ENCODE measurements at places on chromosomes 3 and 15.

DNA sequence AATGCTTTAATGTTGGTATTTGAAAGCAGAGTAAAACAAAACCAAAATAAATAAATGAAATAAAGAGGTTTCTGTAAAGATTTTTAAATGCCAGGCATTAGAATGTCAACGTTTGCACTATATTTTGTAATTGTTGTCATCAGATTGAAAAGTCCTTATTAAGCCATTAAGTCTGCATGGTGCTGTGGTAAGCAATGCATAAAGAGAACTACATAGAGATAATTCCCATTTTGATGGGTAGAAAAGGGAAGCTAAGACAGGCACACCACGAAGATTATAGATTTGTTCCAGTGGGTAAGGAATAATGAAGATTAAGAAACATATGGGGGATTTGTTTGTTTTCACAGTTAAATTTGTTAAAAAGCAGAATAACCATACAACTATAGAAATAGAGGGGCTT, 52.5 kb upstream of the PPARG start:
- DNase-seq = no peak

DNA sequence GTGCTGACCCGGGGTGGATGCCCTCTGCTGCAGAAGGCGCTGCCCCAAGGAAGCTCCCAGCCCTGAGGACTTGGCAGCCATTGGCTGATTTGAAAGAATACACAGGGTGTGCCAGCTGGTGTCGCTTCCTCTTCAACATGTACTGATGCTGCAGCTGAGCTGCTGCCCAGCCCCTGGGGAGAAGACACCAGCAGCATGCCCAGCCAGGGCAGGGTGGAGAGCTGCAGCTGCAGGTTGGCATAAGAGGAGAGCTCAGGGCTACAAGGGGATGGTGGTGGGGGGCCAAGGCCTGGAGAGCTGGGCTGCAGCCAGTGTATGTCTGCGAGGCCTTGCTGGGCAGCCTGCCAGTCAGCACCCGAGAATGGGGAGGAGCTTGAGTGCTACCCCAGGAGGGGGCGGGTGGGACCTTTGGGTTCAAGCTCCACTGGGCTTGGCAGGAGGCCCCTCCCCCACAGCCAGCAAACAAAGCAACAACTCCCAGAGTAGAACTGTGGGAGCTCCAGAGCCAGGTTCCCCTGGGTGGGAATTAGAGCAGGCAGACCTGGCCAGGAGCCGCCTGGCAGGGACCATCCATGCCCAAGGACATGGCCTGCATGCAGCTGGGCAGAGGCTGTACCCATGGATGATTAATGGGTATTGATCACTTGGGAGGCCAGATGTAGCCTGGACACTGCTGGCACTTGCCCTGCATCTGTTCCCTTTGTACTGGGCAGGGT, 9.2 kb upstream of the SEMA4B start:
- DNase-seq = peak; percentile 85

- DNase-seq = no peak
Observed at GRCh38 chr15:26449291-26449690, 323.6 kb downstream of the GABRB3 start.

- DNase-seq = no peak
Observed at GRCh38 chr15:78923480-78924360, 21.1 kb downstream of the CTSH start.

GRCh38 chr15:61025781-61026180, 203.3 kb downstream of the RORA start:
- no peak for DNase-seq

DNA sequence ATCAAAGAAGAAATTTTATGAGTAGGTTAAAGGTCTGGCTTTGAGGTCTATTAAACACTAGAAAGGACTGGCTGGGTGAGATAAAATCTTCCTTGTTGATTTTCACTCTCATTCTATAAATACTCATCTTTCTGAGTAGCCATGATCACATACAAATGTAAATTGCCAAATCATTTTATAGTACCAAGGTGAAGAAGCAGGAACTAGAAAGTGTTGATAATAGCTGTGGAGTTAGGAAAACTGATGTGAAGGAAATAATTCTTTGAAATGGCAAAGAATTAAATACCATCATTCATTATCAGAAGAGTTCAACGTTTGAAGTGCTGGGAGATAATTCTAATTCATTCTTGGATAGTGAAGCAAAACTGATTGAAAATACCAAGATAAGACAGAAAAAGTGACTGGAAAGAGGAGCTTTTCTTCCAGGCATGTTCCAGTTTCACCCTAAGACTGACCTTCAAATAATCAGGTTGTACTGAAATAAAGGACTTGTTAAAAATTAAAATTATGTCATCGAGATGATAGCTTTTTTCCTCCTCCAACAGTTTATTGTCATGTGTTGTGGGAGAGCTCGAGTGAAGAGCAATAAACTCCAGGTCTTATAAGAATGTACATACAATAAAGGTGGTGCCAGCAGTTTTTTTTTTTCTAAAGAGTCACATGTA, 17.4 kb downstream of the THBS1 start:
- DNase-seq = no peak

DNA sequence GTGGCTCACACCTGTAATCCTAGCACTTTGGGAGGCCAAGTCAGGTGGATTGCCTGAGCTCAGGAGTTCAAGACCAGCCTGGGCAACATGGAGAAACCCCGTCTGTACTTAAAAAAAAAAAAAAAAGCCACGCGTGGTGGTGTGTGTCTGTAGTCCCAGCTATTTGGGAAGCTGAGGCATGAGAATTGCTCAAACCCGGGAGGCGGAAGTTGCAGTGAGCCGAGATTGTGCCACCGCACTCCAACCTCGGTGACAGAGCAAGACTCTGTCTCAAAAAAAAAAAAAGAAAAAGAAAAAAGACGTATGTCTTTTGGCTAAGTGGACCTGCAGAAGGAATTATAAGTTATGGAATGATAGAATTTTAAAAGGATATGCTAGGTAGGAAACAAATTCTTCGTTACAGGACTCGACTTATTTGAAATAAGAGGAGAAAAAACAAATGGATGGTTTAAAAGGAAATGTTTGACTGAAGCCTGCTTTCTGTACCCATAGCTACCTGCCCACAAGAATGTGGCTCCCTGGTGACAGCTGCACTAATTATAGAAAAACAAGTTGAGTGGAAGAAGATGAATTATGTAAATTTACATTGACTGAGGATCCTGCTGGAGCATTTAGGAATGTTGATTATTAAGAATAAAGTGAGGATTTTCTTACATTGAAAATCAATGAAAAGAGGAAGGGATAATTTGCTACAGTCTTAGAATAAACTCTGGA, 36.0 kb upstream of the SKIL start:
- DNase-seq = peak; percentile 36

GRCh38 chr3:38137615-38138348, 679 bp upstream of the MYD88 start:
- DNase-seq = peak; percentile 6

DNA sequence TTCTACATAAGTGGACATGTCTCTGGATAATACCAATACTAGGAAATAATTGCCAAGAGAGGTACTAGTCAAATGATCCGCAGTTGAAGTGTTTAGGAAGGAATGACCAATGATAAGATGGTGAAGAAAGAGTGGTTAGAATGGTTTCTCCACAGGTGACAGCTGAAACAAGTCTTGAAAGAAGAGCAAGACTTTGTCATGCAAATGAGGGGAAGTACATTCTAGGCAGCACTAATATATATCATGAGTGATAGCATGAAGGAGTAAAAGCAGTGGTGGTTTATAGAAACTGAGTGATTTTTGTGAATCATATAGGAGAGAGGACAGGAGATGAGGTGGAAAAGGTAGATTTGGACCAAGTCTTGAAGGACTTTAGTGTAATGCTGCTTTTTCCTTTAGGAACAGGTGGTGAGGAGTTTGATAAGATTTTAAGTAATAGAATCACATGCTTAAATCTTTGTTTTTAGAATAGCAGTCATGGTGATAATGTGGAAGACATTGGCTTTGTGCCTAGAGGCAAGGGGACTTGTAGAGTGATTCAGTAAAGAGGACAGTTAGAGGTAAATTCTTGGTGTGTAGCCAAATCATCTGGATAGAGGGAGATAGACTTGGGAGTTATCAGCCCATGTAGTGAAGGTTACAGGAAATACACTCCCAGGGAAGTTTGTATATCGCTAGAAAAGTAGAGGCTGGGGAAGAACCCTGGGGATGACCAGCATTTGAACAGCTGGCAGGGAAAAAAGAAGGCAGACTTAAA, 31.9 kb downstream of the SLMAP start:
- DNase-seq = no peak

DNA sequence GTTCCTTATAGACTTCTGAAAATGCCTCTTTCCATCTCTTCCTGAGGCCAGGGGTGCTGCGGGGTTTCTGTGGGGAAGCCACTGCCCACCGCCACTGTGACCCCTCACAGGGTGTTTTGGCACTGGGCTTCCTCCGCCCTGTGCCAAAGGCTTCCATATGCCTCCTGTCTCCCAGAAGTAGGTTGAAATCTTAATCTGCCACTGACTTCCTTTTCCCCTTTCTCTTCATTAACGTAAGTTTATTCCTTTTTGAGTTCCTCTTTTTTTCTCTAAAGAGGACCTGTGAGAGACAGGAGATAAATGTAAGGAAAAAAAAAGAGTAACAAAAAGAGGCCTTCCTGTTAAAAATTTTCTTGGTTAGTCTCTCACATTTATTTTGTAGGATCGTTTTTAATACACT, 220.5 kb downstream of the CTNNB1 start:
- no peak for DNase-seq

Measured in brain (organoid and tissue), 16 donors.